NCI-H2107 (cell line): ENCODE measurements at places on chromosomes 12 and 14.

- DNase-seq = no peak
Measured at GRCh38 chr12:39813776-39814175, 194.2 kb upstream of the ABCD2 start.

GRCh38 chr12:78880078-78880477, 15.5 kb downstream of the SYT1 start:
- no peak for DNase-seq

- no peak for DNase-seq
Measured at GRCh38 chr12:27868139-27868538, 88.1 kb upstream of the MANSC4 start.

- no peak for DNase-seq
Measured at GRCh38 chr14:97456958-97457357, 659.8 kb downstream of the VRK1 start.

- DNase-seq = no peak
Measured at GRCh38 chr12:78185109-78185508, 354.4 kb downstream of the NAV3 start.
